ENCODE measurements at places on chromosomes 1 and 21.
A peak's percentile ranks its signal among the peaks of the same experiment; 100 is the strongest.

GRCh38 chr21:43005635-43006034 lies 31.3 kb downstream of the PKNOX1 start:
- no peak for DNase-seq

- DNase-seq, result no peak
These were observed 40.9 kb upstream of the CITED4 start for GRCh38 chr1:40903106-40903505.

DNA sequence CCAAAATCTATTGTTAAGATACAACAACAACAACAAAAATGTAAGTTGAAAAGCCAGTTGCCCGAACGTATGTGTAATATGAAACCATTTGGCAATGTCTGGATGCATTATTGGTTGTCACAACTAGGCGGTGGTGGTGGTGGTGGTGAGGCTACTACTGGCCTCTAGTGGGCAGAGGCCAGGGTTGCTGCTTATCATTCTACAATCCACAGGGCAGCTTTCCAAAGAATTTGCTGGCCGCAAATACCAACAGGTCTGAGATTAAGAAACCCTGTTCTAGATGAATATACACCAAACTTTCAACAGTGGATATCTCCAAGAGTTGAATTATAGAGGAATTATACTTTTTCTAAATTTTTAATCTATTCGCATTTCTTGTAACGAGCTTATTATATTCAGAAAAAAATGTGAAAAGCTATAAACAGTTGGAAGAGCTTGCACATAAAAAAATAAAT lies 26.8 kb upstream of the ZNF697 start:
- DNase-seq, result peak; percentile 57

DNA sequence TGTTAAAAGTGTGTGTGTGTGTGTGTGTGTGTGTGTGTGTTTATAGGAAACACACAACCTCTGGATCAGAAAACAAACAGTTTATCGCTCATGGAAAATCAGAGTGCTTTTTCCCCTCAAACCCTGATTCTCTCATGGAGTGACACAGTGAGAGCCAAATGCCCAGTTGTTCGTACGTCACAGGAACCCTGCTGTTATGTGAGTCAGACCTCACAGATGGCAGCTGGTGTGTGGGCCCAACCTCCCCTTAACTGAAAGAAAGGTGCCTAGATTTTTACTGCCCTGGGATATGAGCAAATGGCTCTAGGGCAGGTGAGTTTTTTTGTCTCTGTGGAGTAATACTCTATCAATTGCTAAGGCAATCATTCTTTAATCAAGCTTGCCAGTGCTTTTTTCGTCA lies 1788.1 kb downstream of the BRINP3 start:
- no peak for DNase-seq

GRCh38 chr1:82562448-82562847 lies 761.7 kb downstream of the ADGRL2 start:
- no peak for DNase-seq

DNA sequence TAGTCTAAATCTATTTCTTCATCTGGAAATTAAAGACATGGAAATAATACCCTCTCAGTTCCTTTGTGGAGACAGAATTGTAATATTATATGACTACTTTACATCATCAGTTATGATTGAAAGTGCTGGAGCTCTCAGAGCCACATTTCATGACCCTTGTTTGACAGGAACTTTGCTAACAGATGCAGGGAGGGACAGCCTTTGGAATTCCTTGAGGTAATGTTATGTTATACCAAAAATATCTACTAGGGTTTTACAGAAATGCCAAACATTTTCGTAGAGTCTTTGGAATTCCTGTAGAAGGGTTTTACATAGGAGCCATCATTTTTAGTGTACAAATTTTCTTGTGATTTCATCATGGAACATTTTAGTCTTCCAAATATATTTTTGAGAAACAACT lies 57.4 kb upstream of the ADAMTS5 start:
- DNase-seq, result no peak

DNA sequence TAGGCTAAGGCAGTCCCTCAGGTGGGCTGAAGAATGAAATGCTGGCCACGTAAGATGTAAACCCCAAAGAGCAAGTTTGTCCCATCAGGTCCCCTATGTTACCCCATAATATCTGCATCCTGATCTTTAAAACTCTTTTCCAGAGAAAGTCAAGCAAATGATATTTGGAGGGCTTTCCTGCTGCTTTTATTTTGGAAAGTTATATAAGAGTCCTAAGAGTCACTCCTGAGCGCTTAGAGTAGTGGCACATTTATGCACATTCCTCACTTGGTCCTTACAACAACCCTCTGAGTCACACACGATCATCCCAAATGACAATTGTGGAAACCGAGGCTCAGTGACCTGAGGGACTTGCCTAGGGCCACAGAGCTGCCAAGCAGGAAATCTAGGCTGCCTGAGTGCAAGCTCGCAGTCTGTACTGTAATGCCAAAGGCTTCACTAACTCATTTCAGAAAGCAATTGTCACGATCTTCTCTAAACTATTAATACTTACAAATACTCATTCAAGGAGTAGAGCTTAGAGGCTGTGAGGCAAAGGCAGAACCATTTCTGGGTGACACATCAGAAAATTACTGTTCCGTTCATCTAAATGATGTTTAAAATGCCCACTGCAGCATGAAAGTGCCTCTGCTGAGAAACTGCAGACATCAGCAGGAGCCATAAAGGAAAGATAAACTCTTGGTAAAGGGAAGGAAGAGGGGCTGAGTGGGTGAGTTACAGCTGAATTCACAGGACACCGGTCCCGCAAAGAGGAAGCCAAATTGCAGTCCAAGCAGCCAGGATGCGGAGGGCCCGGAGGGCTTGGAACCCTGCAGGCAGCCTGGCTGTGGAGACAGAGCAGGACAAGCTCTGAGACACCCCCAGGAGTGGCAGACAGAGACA lies 30.8 kb downstream of the CAPZB start:
- DNase-seq, result no peak

GRCh38 chr1:31382379-31382989 lies 9.6 kb upstream of the FABP3 start:
- no peak for DNase-seq

DNA sequence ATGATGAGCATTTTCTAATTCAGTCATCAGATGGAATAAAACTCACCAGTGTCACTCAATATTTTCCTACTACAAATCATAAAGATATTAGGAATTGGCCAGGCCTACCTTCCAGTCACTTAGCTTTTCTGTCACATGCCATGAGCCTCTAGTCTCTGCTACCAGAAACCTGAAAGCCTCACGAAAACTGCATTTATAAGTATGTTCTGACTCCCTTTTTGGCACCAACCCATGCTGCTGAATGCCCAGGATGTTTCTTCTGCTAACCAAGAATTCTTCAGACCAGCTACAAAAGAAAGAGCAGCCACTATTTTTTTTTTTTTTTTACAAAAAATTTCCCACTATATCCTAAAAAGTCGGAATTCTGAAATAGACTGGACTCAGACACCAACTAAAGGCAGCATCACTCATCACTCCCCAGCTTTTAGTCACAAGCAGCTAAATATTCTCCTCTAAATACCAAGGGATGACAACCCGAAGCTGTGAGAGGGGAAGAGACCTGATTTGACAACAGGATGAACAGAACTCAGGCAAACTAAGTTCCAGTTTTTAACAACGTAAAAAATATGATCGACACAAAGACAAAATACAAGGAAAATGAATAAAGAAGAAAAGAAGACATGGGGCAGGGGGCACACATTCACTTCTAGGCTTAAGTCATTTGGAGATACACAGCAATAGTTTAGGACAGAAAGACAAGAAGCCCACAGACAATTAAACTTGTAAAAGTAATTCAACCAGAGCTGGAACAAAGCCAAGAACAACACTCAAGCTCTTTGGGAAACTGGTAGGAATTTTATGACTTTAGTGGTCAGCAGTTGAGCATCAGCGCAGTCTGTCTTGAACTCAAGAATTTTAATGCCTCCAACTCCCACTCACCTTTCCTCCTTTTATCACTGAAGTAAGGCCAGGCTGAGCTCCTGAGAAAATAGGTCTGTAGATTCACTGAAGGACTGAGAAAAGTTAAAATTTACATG lies 1.7 kb downstream of the DCAF8 start:
- no peak for DNase-seq

- no peak for DNase-seq
These were observed 45.0 kb downstream of the GPR88 start for GRCh38 chr1:100582943-100583342.

DNA sequence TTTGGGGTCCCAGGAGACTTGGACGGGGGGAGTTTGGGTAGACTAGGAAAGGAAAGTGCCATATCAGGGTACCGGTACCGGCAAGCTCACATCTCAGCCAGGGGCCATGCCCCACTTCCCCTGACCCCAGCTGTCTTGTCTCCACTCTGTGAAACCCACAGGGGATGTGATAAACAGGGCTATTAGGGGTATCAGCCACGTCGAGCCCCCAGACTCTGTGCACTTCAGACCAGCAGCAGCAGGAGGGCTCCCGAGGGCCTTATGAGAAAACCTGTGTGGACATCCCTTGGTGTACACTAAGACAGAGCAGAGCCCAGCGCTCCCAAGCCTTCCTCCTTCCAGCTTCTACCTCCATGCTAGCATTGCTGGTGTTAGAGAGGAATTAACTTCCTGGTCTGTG lies 46.3 kb downstream of the TNNT2 start:
- DNase-seq, result no peak

GRCh38 chr1:23433122-23433521 lies 8.6 kb upstream of the TCEA3 start:
- no peak for DNase-seq

DNA sequence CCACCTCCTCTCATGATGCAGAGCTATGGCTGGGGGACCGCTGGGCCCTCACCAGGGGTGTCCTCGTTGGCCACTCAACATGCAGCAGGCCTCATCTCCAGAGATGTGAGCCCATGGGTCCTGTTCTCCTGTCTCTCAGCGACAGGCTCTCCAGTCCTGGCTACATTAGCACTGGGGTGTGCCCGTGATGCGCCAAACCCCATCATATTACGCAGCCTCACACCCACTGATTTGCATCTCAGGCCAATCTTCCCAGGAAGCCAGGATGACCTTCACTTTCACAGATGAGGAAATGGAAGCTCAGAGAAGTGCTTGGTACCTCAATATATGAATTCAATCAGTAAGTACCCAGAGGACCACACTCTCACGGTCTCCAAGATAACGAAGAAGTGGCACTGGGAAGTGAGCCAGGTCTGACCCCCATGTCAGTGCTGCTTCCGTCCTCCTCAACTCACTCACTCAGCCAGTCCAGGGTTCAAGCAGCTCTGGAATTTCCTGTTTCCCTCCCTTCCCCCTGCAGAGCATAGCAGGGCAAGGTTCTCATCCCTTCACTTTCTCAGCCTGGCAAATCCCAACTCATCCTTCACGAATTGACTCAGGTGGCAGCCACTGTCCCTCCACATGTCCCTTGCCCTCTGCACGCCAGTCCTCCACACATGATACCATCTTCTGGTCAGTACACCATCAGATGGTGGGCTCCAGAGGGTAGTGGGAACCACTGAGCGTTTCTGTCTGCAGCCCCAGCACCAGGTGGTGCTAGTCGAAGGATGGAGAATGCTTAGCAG lies 28.9 kb upstream of the EVA1B start:
- DNase-seq, result no peak

DNA sequence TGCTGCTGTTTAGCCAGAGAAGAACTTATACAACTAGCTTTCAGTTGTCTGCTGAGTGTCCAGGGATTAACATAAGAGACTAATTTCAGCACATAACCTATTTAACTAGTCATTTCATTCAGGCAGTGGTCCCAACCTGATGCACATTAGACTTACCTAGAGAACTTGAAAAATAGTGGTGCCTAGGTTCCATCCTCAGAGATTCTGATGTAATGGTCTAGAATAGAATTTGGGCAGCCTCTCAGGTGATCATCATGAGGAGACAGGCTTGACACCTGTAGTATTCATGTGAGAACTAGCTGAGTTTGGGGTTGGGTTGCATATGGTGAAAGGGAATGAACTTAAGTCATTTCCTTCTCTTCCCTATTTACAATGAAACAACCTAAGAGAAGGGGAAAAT lies 24.8 kb downstream of the CNST start:
- no peak for DNase-seq

GRCh38 chr1:30490554-30491053 lies 232.8 kb downstream of the MATN1 start:
- DNase-seq, result no peak

DNA sequence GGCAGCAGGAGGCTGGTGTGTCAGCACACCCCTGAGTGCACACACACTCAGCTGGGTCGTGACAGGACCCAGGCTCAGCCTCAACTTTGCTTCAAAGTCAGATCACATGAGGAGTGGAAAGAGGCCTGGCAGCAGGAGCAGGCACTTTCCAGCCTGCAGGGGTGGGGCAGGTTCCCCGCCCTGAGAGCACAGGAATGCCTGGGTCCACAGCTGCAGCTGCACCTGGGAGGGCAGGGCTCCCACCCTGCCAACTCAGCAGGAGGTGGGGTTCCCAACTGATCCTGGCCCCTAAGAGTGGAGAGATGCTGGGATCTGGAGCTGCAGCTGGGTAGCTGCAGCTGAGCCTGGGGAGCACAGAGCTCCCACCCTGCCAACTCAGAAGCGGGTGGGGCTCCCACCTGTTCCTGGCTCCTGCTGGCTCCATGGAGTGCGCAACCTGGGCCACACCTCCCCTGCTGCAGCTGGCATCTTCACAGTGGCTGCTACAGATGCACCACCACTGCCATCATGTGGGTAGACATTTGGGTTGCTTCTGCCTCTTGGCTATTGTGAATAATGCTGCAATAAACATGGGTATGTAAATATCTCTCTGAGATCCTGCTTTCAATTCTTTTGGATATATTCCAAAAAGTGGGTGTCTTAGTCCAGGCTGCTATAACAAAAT lies 415.4 kb downstream of the TTLL7 start:
- DNase-seq, result peak; percentile 11

DNA sequence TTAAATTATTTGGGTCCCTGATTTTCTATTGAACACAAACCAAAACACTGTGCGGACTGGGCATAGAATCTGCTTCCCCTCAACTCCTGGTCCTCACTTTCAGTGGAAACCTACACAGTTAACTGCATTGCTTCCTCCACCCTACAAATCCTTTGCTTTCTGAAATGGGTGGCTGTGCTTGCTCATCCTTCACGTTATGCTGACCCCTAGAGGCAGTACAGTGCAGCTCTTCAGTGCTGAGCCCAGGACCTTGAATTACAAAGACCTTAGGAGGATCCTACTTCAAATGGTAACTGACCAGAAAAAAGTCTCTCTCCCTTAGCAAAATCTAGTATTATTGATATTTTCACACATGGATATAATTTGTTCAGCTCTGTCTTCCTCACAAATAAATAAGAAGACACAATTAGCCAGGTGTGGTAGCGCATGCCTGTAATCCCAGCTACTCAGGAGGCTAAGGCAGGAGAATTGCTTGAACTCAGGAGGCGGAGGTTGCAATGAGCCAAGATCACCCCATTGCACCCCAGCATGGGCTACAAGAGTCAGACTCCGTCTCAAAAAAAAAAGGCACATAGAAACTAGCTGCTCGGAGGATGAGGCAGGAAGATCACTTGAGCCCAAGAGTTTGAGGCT lies 63.4 kb upstream of the L1TD1 start:
- peak; percentile 16 for DNase-seq

GRCh38 chr1:97006044-97006661 lies 284.6 kb downstream of the PTBP2 start:
- DNase-seq, result no peak

DNA sequence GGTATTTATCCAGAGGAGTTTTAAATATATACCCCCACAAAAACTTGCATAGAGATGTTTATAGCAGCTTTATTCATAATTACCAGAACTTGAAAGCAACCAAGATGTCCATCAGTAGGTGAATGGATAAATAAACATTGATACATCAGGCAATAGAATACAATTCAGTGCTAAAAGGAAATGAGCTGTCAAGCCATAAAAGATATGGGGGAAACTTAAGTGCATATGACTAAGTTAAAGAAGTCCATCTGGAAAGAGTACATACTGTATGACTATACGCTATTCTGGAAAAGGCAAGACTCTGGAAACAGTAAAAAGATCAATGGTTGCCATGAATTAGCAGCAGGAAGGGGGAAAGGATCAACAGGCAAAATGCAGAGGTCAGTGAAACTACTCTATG lies 366.7 kb downstream of the HHIPL2 start:
- DNase-seq, result no peak
